ENCODE measurements at places on chromosomes 5 and 9. TPM values are rescaled to one million over a fixed set of nuclear protein-coding genes. Genes with fewer than 3 reads are reported as not detected.

The FCN2 gene
- total RNA-seq: not detected

The IDNK gene
- total RNA-seq: 3.7 TPM

The MSMP gene
- not detected for total RNA-seq

The IL4 gene
- total RNA-seq: not detected

The HABP4 gene
- 9.8 TPM for total RNA-seq

The NIPAL4 gene
- total RNA-seq: 3.2 TPM

The SLC45A2 gene
- not detected for total RNA-seq

The RNF44 gene
- total RNA-seq: 76.9 TPM

The NTNG2 gene
- not detected for total RNA-seq

DNA sequence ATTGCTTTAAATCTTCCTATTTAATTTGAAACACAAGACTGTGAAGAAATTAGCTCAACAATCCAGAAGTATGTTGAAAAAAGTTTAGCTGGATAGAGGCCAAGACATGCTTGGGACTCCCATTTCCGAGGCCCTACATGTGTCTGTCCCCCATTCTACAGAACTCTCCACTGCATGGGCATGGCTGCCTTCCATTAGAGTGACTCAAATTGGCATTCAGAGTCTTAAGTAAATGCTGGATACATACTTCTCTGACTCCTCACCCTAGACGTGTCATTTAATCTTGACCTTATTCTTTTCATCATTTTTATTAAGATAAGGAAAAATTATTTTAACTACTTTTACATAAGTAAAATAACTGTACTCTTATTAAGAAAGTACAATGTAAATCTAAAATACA lies 530.4 kb upstream of the CDH9 start:
- no peak overlapping the region for H3K27ac ChIP-seq
- H3K36me3 ChIP-seq: no peaks in the 10 kb centered on the region
- no peaks in the 10 kb centered on the region for H3K4me1 ChIP-seq
- no peak for DNase-seq

- no peak overlapping the region for H3K27ac ChIP-seq
- no peak overlapping the region for H3K4me3 ChIP-seq
- H3K36me3 ChIP-seq: no peaks in the 10 kb centered on the region
- H3K4me1 ChIP-seq: peaks cover 8% of the 10 kb centered on the region
- DNase-seq: peak; percentile 49
These were observed 62.9 kb upstream of the PPARGC1B start for GRCh38 chr5:149667084-149667828.

- peak overlapping the region; percentile 63 for H3K27ac ChIP-seq
- H3K4me1 ChIP-seq: peaks cover 28% of the 10 kb centered on the region
- no peaks in the 10 kb centered on the region for H3K27me3 ChIP-seq
- H3K4me3 ChIP-seq: no peak overlapping the region
- H3K36me3 ChIP-seq: no peaks in the 10 kb centered on the region
These were observed 119.8 kb downstream of the AUH start for GRCh38 chr9:91241909-91242308.

DNA sequence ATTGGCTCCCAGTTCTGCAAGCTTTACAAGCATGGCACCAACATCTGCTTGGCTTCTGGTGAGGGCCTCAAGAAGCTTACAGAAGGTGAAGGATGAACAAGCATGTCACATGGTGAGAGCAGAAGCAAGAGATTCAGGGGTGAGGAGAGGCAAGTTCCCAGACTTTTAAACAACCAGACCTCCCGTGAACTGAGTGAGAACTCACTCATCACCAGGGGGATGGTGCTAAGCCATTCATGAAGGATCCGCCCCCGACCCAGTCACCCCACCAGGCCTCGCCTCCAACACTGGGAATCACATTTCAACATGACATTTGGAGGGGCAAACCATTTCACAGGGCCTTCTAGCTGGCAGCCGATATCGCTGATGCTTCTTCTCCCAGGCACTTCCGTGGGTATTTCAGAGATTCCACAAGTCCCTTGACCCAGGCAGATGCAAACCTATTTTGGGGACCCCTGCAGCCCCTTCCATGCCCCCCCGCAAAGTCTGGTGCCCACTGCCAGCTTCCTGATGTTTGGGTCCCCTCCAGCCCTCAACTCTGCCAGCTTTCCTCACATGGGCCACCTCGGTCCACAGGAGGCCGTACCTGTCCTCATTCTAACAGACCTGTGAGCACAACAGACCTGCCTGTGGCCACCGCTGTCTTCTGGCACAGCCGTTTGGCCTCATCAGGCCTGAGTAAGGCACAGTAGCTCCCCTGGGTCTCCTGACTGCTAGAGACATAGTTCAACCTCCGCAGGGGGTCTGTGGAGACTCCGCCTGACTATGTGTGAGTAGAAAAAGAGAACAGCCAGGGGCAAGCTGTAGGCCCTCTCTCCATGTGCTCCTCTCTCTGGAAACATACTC lies 60.7 kb upstream of the ANGPTL2 start:
- H3K36me3 ChIP-seq: peaks cover 5% of the 10 kb centered on the region
- no peak overlapping the region for H3K4me3 ChIP-seq
- no peak overlapping the region for H3K27ac ChIP-seq
- H3K4me1 ChIP-seq: peaks cover 10% of the 10 kb centered on the region

- H3K27ac ChIP-seq: no peak overlapping the region
- no peak overlapping the region for H3K4me3 ChIP-seq
- peaks cover 10% of the 10 kb centered on the region for H3K4me1 ChIP-seq
- no peaks in the 10 kb centered on the region for H3K27me3 ChIP-seq
These were observed 353.7 kb downstream of the SLCO4C1 start for GRCh38 chr5:101942321-101942882.

- no peaks in the 10 kb centered on the region for H3K27me3 ChIP-seq
- H3K36me3 ChIP-seq: peaks cover 89% of the 10 kb centered on the region
- no peak overlapping the region for H3K4me3 ChIP-seq
- H3K4me1 ChIP-seq: peaks cover 32% of the 10 kb centered on the region
- H3K27ac ChIP-seq: peak overlapping the region; percentile 56
- DNase-seq: no peak
These were observed 19.5 kb upstream of the MXD3 start for GRCh38 chr5:177330991-177331842.

GRCh38 chr5:94901191-94901979 lies 282.9 kb downstream of the SLF1 start:
- H3K4me1 ChIP-seq: no peaks in the 10 kb centered on the region
- H3K27me3 ChIP-seq: no peaks in the 10 kb centered on the region
- H3K4me3 ChIP-seq: no peak overlapping the region
- no peaks in the 10 kb centered on the region for H3K36me3 ChIP-seq
- DNase-seq: no peak

DNA sequence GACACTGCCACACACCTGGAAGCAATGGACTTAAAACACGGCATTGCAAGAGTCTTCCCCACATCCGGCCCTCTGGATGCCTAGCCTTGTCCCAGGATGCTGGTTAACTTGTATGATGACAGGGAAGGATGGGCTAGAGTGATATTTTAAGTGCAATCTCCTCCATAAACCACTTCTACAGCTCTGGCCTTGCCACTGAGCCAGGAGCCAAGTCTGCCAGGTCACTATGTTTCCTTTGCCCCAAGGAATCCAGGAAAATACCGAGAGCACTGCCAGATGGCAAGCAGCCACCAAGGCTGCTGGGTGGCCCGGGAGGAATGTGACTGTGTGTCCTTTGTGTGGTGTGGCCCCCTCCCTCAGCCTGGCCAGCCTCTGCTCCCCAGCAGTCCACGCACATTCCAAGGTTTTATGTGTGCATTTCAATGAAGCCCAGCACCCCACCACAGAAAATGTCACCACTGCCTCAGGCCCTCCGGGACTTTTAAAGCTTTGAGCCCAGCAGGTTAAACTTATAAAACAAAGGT lies 106.0 kb downstream of the FRMD3 start:
- peak overlapping the region; percentile 52 for H3K27ac ChIP-seq
- peak; percentile 71 for DNase-seq
- H3K36me3 ChIP-seq: peaks cover 4% of the 10 kb centered on the region
- peak overlapping the region; percentile 44 for H3K4me3 ChIP-seq
- H3K4me1 ChIP-seq: peaks cover 14% of the 10 kb centered on the region
- no peaks in the 10 kb centered on the region for H3K27me3 ChIP-seq

GRCh38 chr9:107983762-107984161 lies 494.2 kb upstream of the KLF4 start:
- H3K27ac ChIP-seq: no peak overlapping the region
- no peaks in the 10 kb centered on the region for H3K4me1 ChIP-seq
- DNase-seq: no peak
- no peaks in the 10 kb centered on the region for H3K36me3 ChIP-seq
- H3K4me3 ChIP-seq: no peak overlapping the region

GRCh38 chr5:138111937-138112336 lies 27.3 kb downstream of the NME5 start:
- H3K4me3 ChIP-seq: no peak overlapping the region
- H3K36me3 ChIP-seq: no peaks in the 10 kb centered on the region
- no peaks in the 10 kb centered on the region for H3K4me1 ChIP-seq

GRCh38 chr5:38443390-38443789 lies 113.1 kb downstream of the LIFR start:
- no peak for DNase-seq
- no peak overlapping the region for H3K4me3 ChIP-seq
- H3K36me3 ChIP-seq: no peaks in the 10 kb centered on the region
- H3K27ac ChIP-seq: no peak overlapping the region

GRCh38 chr9:135478829-135479468 lies 633 bp upstream of the PPP1R26 start:
- no peaks in the 10 kb centered on the region for H3K4me1 ChIP-seq
- peak overlapping the region; percentile 84 for H3K4me3 ChIP-seq
- no peaks in the 10 kb centered on the region for H3K27me3 ChIP-seq
- peaks cover 25% of the 10 kb centered on the region for H3K36me3 ChIP-seq
- H3K27ac ChIP-seq: peak overlapping the region; percentile 94

- H3K4me3 ChIP-seq: no peak overlapping the region
- no peaks in the 10 kb centered on the region for H3K36me3 ChIP-seq
- no peaks in the 10 kb centered on the region for H3K4me1 ChIP-seq
- peak; percentile 31 for DNase-seq
- H3K27me3 ChIP-seq: no peaks in the 10 kb centered on the region
- H3K27ac ChIP-seq: no peak overlapping the region
These were observed 716.4 kb downstream of the SEMA5A start for GRCh38 chr5:8829323-8830029.

- peaks cover 14% of the 10 kb centered on the region for H3K27me3 ChIP-seq
- H3K36me3 ChIP-seq: peaks cover 17% of the 10 kb centered on the region
- no peaks in the 10 kb centered on the region for H3K4me1 ChIP-seq
- H3K4me3 ChIP-seq: peak overlapping the region; percentile 74
- no peak overlapping the region for H3K27ac ChIP-seq
These were observed 1.9 kb downstream of the SEMA4D start for GRCh38 chr9:89495824-89496560.

- H3K4me3 ChIP-seq: no peak overlapping the region
- peaks cover 27% of the 10 kb centered on the region for H3K4me1 ChIP-seq
- no peak overlapping the region for H3K27ac ChIP-seq
These were observed 63.4 kb downstream of the RAPGEF1 start for GRCh38 chr9:131676431-131676972.

GRCh38 chr5:14004598-14005394 lies 60.3 kb upstream of the DNAH5 start:
- H3K27ac ChIP-seq: peak overlapping the region; percentile 1
- peaks cover 5% of the 10 kb centered on the region for H3K36me3 ChIP-seq
- peaks cover 44% of the 10 kb centered on the region for H3K4me1 ChIP-seq
- H3K27me3 ChIP-seq: no peaks in the 10 kb centered on the region

DNA sequence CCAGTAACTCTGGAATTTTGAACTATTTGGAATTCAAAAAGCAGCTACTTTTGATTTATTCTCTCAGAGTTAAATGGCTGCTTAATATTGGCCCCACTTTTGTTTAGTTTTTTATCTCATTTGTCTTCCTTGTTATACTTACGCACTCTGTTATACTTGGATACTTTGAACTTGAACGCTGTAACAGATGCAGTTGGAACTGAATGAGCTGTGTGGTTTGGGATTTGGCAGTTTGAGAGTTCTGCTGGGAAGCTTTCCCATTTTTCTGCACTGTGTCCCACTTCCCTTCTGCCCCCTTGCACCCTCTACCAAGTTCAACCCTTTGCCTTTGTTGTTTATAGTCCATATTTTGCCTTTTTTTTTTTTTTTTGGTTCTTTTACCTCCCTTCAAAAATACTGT lies 3.8 kb downstream of the RHOBTB3 start:
- H3K4me3 ChIP-seq: no peak overlapping the region
- H3K4me1 ChIP-seq: peaks cover 33% of the 10 kb centered on the region
- no peaks in the 10 kb centered on the region for H3K27me3 ChIP-seq
- peaks cover 37% of the 10 kb centered on the region for H3K36me3 ChIP-seq
- DNase-seq: no peak
- no peak overlapping the region for H3K27ac ChIP-seq

DNA sequence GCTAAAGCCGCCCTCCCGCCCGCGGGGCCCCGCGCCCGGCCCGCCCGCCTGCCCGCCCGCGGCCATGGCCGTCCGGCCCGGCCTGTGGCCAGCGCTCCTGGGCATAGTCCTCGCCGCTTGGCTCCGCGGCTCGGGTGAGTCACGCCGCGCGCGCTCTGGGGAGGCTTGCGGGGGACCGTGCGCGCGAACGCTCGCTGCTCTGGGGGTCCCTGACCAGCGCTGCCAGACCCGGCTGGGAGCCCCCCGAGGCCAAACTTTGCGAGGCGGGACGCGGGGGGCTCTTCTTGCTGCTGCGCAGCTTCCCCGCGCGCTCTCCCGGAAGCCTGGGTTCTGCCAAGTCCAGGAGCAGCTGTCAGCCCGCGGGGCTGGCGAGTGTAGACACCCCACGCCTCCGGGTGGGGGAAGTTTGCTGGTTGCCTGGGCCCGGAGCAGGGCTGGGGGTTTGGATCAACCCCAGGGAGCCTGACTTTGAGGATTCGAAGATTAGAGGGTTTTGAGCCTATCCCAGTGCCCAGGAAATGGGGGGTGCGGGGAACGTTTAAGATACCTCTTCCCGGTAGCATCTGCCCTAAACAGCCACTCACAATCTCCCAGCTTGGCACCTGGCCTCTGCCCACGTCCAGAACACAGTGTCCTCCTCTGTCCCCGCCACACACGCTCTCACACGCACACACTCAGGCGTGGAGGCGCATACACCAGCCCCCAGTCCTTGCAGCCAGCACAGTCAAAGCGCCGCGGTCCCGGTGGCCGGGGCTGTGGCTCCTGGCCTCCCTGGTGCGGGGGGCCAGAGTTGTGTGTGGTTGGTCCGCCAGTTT lies 535 bp downstream of the UNC5A start:
- peak overlapping the region; percentile 78 for H3K4me3 ChIP-seq
- no peaks in the 10 kb centered on the region for H3K27me3 ChIP-seq
- peak; percentile 37 for DNase-seq

GRCh38 chr5:67413721-67414120 lies 217.1 kb upstream of the CD180 start:
- DNase-seq: no peak
- H3K4me3 ChIP-seq: no peak overlapping the region
- no peaks in the 10 kb centered on the region for H3K36me3 ChIP-seq
- H3K4me1 ChIP-seq: no peaks in the 10 kb centered on the region
- no peak overlapping the region for H3K27ac ChIP-seq

GRCh38 chr9:111107141-111107540 lies 68.9 kb upstream of the LPAR1 start:
- no peak for DNase-seq
- no peaks in the 10 kb centered on the region for H3K4me1 ChIP-seq
- no peak overlapping the region for H3K27ac ChIP-seq
- no peak overlapping the region for H3K4me3 ChIP-seq
- H3K36me3 ChIP-seq: no peaks in the 10 kb centered on the region

GRCh38 chr5:113147101-113147508 lies 170.5 kb downstream of the DCP2 start:
- H3K4me1 ChIP-seq: no peaks in the 10 kb centered on the region
- no peak overlapping the region for H3K4me3 ChIP-seq
- no peaks in the 10 kb centered on the region for H3K27me3 ChIP-seq
- H3K27ac ChIP-seq: no peak overlapping the region
- no peak for DNase-seq

- no peak overlapping the region for H3K27ac ChIP-seq
- no peaks in the 10 kb centered on the region for H3K27me3 ChIP-seq
- H3K36me3 ChIP-seq: no peaks in the 10 kb centered on the region
- no peak for DNase-seq
- peaks cover 21% of the 10 kb centered on the region for H3K4me1 ChIP-seq
These were observed 805.1 kb downstream of the NR2F1-AS1 start for GRCh38 chr5:92775711-92776615.
